Activated T-cell treated with anti-CD3 and anti-CD28 coated beads for 48 hours (primary cell): ENCODE measurements at places on chromosomes 2 and 18.

- DNase-seq: no peak
Measured at GRCh38 chr2:231160701-231161100, 35.9 kb upstream of the HTR2B start.

- DNase-seq: no peak
Measured at GRCh38 chr18:74589021-74589420, 8.6 kb upstream of the ZNF407 start.

DNA sequence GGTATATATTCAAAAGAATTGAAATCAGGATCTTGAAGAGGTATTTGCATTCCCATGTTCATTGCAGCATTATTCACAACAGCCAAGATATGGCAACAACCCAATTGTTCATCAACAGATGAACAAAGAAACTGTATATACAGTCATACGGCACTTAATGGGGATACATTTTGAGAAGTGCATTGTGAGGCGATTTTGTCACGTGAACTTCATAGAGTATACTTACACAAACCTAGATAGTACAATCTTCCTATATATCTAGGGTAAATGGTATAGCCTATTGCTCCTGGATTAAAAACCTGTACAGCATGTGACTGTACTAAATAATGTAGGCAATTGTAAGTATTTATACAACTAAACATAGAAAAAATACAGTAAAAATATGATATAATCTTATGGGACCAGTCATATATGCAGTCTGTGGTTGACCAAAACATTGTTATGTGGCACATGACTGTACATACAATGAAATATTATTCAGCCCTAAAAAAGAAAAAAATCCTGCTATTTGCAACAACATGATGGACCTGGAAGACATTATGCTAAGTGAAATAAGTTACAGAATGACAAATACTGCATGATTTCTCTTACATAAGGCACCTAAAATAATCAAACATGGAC, 9.2 kb upstream of the BBS5 start:
- no peak for DNase-seq

- DNase-seq: no peak
Measured at GRCh38 chr18:60391571-60392226, 19.1 kb upstream of the MC4R start.
